ENCODE measurements at places on chromosomes 5 and 9.

- no peak for DNase-seq
These were observed 287.4 kb upstream of the TARS1 start for GRCh38 chr5:33153372-33153771.

DNA sequence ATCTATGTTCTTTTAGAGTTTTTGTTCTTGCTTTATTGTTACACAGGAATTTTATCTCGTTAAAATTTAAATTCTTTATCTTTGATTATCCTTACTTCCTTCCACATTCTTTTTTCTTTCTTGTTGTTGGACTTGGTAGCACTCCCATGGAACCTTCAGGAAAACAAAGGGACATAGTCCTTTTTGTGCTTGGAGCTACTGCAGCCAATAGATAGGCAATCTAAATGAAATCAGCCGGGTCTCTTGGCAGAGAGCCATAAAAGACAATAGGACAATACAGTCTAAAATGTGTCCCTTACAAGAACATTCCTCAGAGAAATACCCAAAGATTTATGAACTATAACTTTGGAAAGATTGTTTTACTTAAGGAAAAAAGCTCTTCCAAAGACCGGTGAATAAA lies 548.1 kb upstream of the C9orf72 start:
- DNase-seq: no peak

- no peak for DNase-seq
These were observed 167.9 kb downstream of the TSSK1B start for GRCh38 chr5:113266913-113267227.

DNA sequence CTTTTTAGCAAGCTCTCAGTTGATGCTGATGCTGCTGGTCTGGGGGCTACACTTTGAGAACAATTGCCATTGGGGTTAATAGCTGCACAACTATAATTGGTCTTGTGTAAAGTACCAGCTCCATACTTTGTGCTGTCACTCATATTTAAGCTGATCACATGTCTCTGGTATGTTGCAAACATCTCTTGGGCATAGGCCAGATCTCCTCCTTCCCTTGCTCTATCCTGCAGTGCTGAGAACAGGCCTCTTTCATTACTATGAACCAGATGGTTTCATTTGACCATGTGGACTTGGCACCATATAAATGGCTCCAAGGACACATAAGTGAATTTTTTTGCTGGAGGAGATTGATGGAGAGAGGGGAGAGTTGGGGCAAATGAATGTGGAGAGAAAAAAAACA lies 48.4 kb downstream of the DMRT2 start:
- DNase-seq: no peak

- no peak for DNase-seq
These were observed 1.3 kb downstream of the PTCH1 start for GRCh38 chr9:95515272-95516113.

DNA sequence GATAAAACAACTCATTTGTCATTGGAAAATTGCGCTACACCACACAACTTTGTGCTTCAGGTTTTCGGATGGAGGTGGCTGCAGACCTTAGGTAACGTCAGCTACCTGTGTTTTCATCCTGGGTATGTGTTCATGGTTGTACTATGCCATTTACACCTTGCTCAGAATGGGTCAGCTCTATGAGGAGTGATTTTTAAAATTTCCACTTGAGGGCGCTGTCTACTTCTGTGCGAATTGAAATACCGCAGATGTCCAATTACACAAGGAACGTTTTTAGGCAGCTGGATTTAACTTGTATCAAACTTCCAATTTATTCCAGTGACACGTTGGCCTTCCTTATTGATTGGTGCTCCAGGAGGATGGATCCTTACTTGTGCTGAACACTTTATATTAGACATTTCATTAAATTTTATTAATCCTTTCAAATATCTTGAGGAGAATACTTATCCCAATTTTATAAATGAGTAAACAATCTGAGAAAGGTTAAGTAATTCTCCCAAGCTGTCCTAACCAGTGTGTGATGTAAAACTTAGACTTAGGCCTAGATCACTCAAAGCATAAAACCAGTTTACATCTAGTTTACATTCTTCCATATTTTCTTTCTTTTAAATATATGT lies 23.4 kb downstream of the DMRTA1 start:
- no peak for DNase-seq

DNA sequence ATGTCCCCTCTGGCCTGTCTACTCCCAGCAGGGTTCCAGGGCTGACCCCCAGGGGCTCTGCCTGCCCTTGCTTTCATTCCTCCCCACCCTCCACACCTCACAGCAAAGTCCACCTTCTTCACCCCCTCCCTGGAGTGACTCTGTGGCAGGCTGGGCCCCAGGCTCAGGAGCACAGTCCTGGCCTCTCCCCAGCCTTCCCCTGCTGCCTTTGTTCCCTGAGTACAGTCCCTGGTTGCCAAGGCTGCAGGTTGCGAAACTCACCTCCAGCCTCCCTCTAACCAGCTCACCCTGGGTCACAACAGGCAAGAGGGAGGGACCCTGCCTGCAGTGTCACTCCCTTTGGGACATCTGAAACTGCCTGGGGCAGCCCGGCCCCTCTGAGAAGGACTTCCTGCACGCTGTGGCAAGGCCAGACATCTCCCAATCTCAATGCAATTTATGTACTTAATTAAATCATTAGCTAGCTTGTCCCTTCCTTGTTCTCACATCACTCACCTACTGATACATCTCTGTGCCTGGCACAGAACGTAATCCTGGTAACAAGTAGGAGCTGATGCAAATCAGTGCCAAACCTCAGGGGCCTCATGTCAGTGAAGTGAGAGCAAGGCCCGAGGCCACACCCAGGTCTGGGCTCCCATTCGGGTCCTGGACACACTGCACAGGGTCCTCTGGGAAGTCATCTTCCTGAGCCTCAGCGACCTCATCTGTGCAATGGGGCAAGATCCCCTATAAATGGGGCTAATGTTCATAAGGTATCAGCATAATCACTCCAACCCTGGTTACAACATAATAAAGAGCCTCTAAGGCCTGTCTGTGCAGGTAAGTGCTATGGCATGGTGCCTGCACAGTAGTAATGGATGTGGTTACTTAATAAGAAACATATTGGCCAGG lies 27.3 kb upstream of the TRIM14 start:
- no peak for DNase-seq

- no peak for DNase-seq
These were observed 32.8 kb downstream of the MRRF start for GRCh38 chr9:122297512-122297911.

GRCh38 chr5:90932052-90932699 lies 373.6 kb downstream of the ADGRV1 start:
- no peak for DNase-seq

DNA sequence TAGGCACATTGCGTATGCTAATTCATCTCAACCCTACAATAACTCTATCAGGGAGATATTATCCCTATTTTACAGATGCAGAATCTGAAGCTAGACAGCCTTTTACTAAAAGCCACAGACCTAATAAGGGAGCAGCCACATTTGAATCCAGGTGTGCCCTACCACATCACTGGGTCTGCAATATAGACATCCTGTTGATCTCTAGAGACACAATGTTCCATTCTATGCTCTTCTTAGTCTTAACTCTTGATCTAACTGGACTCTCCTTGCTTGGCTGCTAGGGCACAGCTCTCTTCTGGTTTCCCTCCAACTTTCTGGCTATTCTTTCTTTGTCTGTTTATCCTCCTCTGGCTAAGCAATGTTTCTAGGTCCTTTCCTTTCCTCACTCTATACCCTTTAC lies 1.4 kb upstream of the SPATA6L start:
- no peak for DNase-seq

- no peak for DNase-seq
These were observed 378.3 kb downstream of the MTRR start for GRCh38 chr5:8247049-8247899.

- DNase-seq: no peak
These were observed 334.8 kb upstream of the ZNF462 start for GRCh38 chr9:106528158-106528557.

- DNase-seq: no peak
These were observed 231.6 kb upstream of the TNC start for GRCh38 chr9:115349542-115349941.

- DNase-seq: no peak
These were observed 49.9 kb downstream of the USP20 start for GRCh38 chr9:129885018-129885669.

DNA sequence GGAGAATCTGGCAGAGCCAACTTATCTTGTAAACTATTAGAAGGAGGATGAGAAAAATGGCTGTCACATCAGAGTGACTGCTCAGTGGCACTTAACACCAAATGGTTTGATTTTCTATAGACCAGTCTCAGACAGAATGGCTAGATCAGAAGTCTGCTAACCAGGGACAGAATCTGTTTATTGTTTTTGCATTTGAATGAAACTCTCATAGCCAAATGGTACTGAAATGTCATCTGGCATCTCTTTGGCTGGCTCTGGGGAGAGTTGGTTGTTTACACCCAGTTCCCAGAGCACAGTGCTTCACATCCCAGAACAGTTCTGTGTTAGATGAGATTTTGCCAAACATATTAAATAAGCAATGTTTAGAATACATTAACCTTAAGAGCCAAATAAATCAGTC lies 106.6 kb upstream of the HMHB1 start:
- no peak for DNase-seq

DNA sequence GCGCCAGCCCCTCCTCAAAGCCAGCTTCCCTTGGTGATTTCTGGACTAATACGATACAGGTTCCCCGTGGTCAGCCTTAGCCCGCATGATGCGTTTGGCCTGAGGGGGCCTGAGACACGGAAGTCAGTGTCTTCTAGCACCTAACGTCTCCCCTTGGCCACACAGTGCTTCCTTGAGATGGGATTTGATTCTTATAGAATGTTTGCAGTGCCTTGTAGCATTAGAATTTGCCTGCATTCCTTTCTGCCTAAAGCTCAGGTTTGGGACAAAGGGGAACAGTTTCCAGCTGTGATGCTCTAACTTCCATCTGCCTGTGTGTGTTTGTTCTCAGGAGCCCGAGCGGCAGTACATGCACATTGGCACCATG lies 34.4 kb downstream of the CFAP90 start:
- DNase-seq: no peak

GRCh38 chr9:12884736-12885395 lies 110.0 kb downstream of the LURAP1L start:
- DNase-seq: no peak

- no peak for DNase-seq
These were observed 28.0 kb downstream of the TEX10 start for GRCh38 chr9:100324594-100325200.

GRCh38 chr9:95879591-95879990 lies 4.1 kb downstream of the ERCC6L2 start:
- no peak for DNase-seq

DNA sequence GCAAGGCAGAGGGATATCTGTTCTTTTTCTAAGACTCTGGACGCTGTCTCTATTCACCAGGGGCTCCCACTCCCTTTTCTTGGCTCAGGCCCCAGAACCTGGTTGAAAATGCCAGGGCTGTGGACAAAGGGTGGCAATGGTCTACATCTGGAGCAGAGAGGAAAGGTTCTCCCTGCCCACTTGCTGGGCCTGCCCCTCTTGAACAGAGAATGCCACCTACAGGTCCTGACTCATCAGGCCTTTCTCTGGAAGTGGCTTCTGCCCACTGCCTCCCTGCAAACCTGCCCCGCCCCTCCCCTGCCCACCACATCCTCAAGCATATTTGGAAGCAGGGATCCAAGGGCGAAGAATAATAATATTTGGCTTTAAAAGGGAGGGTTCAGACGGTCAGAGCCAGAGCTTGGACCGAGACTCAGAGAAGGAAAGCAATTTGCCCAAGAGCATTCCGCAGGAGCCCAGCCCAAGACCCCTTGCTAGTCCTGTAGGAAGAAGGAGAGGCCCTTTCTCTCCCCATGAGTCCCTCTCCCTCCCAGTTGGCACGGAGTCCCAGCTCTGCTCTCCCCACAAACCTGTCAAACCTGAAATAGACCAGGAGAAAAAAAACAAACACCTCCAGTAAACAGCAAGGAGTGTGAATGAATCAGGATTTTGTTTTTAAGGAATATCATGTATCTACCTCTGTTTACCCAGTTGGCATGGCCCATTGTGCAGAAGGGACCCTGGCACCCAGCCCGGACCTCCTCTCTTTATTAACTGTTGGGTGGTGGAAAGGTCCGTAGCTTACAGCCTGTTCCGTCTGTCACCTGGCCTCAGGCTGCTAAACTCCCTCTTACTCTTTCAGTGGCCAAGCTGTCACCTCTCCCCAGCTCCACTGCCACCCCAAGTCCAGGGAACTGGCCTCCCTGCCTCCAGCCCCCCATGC lies 37.7 kb upstream of the STXBP1 start:
- no peak for DNase-seq

DNA sequence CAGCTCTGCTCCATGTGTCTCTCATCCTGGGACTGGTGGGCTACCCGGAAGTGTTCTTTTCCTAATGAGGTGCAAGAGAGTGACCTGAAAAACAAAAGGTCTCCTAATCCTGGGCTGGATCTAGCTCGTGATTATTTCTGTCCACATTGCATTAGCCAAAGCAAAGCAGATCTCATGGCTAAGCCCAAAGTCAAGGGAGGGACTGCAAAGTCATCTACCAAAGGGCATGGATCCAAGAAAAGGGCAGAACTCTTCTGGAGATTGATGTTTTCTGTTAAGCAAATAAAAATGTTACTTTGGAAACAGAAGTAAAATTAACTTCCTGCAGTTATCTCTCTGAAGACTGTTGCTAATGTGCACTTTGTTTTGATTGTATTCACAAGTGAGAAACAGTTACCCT lies 225.2 kb downstream of the CFAP90 start:
- no peak for DNase-seq

- no peak for DNase-seq
These were observed 131.6 kb downstream of the GOLPH3 start for GRCh38 chr5:32042551-32042961.

DNA sequence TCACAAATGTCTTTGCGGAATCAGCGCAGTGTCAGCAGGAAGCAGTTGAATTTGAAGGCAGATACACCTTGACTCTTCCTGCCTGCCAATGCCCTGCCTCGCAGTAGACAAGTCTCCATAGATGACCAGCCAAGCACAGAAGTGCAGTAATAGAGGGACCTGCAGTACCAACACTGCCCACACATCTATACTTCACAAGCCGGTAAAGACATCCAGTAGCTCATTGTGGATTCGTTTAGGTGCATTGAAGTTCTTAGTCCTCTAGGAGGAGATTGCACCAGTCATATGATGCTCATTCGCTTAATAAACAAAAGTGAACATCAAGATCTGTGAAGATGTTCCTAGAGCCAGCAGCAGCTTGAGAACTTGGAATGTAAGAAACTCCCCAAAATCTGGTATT lies 7.1 kb upstream of the IFNA2 start:
- no peak for DNase-seq

- no peak for DNase-seq
These were observed 12.9 kb downstream of the ZNF618 start for GRCh38 chr9:113888976-113889375.

GRCh38 chr9:76573905-76574760 lies 115.2 kb downstream of the GCNT1 start:
- no peak for DNase-seq
